PC-3 (cell line): ENCODE measurements at places on chromosomes 11 and 22. TPM values are rescaled to one million over a fixed set of nuclear protein-coding genes. Genes with fewer than 3 reads are reported as not detected.

The OR51F1 gene
- total RNA-seq: not detected in 2 replicates

The SERHL2 gene
- total RNA-seq: 4.9 and 5.4 TPM in 2 replicates

The PPP1R14B gene
- 1,496 and 2,060 TPM in 2 replicates for total RNA-seq

The TEX54 gene
- not detected in 2 replicates for total RNA-seq

The TTC28 gene
- 4.1 and 6.3 TPM in 2 replicates for total RNA-seq

The ATG13 gene
- 95.0 and 97.3 TPM in 2 replicates for total RNA-seq

The B4GAT1 gene
- 38.9 and 41.1 TPM in 2 replicates for total RNA-seq

The OR10A2 gene
- not detected in 2 replicates for total RNA-seq

The OR51B5 gene
- 0.63 and 1.7 TPM in 2 replicates for total RNA-seq

The AMOTL1 gene
- total RNA-seq: 32.6 and 37.9 TPM in 2 replicates

The CCDC116 gene
- total RNA-seq: not detected in 2 replicates

The ISX gene
- total RNA-seq: not detected in 2 replicates

The CECR2 gene
- total RNA-seq: not detected in 2 replicates

The MS4A12 gene
- not detected in 2 replicates for total RNA-seq

The OR8A1 gene
- 0.04 TPM in 1 of 2 replicates, not detected in the other for total RNA-seq

The MAJIN gene
- total RNA-seq: not detected in 2 replicates

The SHISA8 gene
- total RNA-seq: not detected in 2 replicates

The SHANK2 gene
- total RNA-seq: 33.2 and 45.0 TPM in 2 replicates

The MCHR1 gene
- total RNA-seq: not detected in 2 replicates

The CELSR1 gene
- 14.2 and 19.3 TPM in 2 replicates for total RNA-seq

The HORMAD2 gene
- not detected in 2 replicates for total RNA-seq

The UBQLNL gene
- total RNA-seq: not detected in 2 replicates

The PKNOX2 gene
- 0.12 TPM in 1 of 2 replicates, not detected in the other for total RNA-seq

The RASD2 gene
- 0.07 and 0.46 TPM in 2 replicates for total RNA-seq

The OR4D5 gene
- not detected in 2 replicates for total RNA-seq

The KCNJ1 gene
- not detected in 2 replicates for total RNA-seq

The LIF gene
- 64.1 and 71.6 TPM in 2 replicates for total RNA-seq

The RAB38 gene
- not detected in 2 replicates for total RNA-seq

The MRGPRE gene
- total RNA-seq: not detected in 2 replicates

The PAMR1 gene
- total RNA-seq: 0.17 TPM in 1 of 2 replicates, not detected in the other

The SLC25A18 gene
- total RNA-seq: 0.22 TPM in 1 of 2 replicates, not detected in the other

The FXYD6 gene
- total RNA-seq: not detected in 2 replicates

The MS4A6A gene
- not detected in 2 replicates for total RNA-seq

The GLB1L2 gene
- total RNA-seq: 0.62 and 1.1 TPM in 2 replicates

The GAL3ST3 gene
- total RNA-seq: not detected in 2 replicates

The XKR3 gene
- total RNA-seq: not detected in 2 replicates

The GAB4 gene
- not detected in 2 replicates for total RNA-seq

The FAM83F gene
- total RNA-seq: 5.5 and 9.2 TPM in 2 replicates

The GAL gene
- total RNA-seq: 32.2 and 46.7 TPM in 2 replicates

The SLC22A6 gene
- not detected in 2 replicates for total RNA-seq

The HTR3B gene
- not detected in 2 replicates for total RNA-seq

The KCNJ4 gene
- not detected in 2 replicates for total RNA-seq

The FBLN1 gene
- total RNA-seq: 13.4 and 17.4 TPM in 2 replicates

The SH3BP1 gene
- total RNA-seq: 18.0 and 23.2 TPM in 2 replicates

The SC5D gene
- total RNA-seq: 38.4 and 43.0 TPM in 2 replicates

The GGT5 gene
- 0.04 and 0.12 TPM in 2 replicates for total RNA-seq

The LGALS12 gene
- 0.07 TPM in 1 of 2 replicates, not detected in the other for total RNA-seq
